ENCODE measurements at places on chromosomes 2 and 18.

DNA sequence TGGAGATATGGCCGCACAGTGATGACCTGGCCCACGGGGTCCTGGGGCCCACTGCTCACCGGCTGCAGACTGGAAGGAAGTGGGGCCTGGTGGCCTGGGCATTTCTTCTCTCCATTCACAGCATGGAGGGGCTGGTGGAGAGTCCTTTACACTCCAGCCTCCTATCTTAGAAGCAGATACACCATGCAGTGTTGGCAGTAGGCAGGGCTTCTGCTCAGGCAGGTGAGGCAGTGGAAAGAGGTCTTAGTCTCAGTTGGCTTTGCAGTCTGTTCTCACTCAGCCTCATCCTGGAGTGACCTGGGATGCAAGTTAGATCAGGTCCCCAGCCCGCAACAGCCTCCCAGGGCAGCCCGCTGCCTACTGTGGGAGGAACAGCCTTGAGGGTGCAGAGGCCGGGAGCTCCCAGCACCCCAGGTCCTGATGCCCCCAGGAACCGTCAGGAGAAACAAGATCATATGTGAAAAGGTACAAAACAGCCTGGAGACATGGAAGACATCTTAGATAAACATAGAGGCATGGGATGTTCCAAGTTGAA lies 45.8 kb upstream of the OTOS start:
- no peak for DNase-seq

GRCh38 chr18:61245276-61245675 lies 88.0 kb upstream of the CDH20 start:
- no peak for DNase-seq

DNA sequence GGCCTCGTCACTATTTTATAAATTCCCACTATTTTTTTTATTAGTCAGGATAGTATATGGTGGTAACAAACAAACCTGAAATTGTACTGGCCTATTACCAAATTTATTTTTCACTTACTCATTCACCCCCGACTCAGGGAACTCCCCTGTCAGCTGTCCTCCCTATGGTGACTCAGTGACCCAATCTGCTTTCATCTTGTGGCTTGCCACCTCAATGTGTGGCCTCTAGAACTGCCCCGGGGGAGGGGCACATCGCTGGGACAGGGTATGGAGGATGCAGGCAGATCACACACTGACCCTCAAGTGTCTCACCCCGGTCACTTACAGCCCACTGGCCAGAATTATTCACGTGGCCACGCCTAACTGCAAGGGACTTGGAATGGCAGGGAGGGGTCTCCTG lies 71.6 kb downstream of the ACTR2 start:
- no peak for DNase-seq

GRCh38 chr18:28075501-28075900 lies 101.4 kb downstream of the CDH2 start:
- DNase-seq, result no peak

- DNase-seq, result no peak
Observed at GRCh38 chr2:173288561-173288960, 66.1 kb upstream of the CDCA7 start.

- no peak for DNase-seq
Observed at GRCh38 chr2:11998626-11999378, 252.4 kb downstream of the LPIN1 start.

GRCh38 chr2:10369269-10370255 lies 66.9 kb downstream of the HPCAL1 start:
- no peak for DNase-seq

DNA sequence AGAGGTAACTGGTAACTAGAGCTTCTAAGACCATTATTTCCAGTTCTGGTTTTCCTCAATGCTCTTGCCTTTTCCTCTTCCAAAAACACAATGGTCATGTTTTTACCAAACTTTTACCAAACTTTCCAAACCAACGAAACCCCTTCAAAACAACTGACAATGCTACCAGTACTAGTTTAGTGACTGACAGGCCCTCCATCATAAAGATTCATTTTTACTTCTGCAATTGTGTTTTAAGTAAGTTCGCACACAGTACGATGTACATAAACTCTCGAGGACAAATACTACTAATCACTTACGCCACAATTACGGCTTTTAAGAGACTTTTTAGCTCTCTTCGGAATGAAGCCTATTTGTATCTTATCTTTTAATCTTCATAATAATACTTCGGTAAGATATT lies 900 bp downstream of the C18orf32 start:
- no peak for DNase-seq

DNA sequence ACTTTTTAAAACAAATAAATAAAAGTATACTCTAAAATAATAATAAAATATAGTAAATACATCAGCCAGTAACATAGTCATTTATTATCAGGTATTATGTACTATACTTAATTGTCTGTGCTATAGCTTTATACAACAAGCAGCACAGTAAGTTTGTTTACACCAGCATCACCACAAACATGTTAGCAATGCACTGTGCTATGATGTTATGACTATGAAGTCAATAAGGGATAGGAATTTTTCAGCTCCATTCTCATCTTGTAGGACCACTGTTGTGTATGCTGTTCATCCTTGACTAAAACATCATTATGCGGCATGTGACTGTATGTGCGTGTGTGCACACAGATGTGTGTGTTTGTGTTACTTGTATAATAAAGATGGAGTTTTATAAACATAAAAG lies 137.5 kb downstream of the LYPD6B start:
- no peak for DNase-seq

GRCh38 chr2:174952607-174953006 lies 52.6 kb downstream of the CHN1 start:
- DNase-seq, result no peak

- no peak for DNase-seq
Observed at GRCh38 chr18:64037812-64038414, 68.0 kb downstream of the SERPINB8 start.

DNA sequence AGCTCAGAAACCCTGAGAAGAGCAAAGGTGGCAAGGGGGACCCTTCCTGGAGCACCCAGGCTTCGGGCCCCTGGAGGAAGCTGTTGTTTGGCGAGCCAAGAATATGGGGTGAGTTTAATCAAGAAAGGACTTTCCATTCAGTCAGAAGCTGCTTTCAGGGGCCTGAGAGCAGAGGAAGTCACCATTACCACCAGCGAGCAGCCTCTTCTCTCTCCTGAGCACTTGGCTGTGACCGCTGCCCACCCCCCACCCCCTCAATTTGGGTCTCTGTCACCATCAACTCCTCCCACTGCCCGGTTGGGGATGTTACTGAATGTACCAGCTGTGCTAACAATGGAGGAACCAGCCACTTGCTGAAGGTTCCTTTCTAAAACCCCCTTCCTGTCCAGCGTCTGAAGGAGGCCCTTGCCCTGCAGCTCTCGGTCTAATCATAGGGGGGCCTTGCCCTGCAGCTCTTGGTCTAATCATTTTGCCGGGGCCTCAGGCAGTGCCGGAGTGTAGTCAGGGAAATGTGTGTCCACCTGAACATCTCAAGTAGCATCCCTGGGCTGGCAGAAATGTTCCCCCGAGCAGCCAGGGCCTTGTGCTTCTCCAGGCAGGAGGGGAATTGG lies 943 bp downstream of the INPP5D start:
- no peak for DNase-seq
